Omental fat pad (tissue), 4 donors: ENCODE measurements at places on chromosomes 5 and 9.
A peak's percentile ranks its signal among the peaks of the same experiment; 100 is the strongest.

DNA sequence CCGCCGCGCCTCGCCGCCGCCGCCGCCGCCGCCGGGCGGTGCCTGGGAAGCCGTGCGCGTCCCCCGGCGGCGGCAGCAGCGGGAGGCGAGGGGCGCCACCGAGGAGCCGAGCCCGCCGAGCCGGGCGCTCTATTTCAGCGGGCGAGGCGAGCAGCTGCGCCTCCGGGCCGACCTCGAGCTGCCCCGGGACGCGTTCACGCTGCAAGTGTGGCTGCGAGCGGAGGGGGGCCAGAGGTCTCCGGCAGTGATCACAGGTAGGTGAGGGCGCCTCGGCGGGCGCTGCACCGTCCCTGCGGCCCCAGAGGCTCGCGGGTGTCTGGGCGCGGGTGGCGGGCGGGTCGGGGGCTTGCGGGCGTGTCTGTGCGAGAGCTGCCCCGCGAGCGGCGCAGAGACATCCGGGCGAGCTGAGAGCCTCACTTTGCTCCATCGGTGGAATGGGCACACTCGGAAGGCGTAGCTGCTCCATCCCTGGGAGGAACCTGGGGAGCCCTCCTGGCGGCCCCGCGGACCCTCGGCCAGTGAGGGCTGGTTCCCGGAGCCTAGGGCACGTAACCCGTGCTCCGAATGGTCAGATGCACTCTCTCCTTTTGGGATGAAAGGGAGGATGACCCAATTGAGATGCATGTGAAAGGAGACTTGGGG, 864 bp downstream of the PAPPA start:
- no peak for DNase-seq

GRCh38 chr5:84131372-84131771, 253.3 kb downstream of the EDIL3 start:
- no peak for DNase-seq

- DNase-seq = no peak
These were observed 65.5 kb upstream of the SPTLC1 start for GRCh38 chr9:92180669-92181181.

GRCh38 chr5:93330506-93330905, 250.5 kb downstream of the NR2F1-AS1 start:
- DNase-seq = no peak

GRCh38 chr9:128098297-128099230, 29.0 kb downstream of the PTGES2 start:
- DNase-seq = peak; percentile 90

GRCh38 chr5:964821-965220, 43.8 kb upstream of the NKD2 start:
- DNase-seq = no peak

DNA sequence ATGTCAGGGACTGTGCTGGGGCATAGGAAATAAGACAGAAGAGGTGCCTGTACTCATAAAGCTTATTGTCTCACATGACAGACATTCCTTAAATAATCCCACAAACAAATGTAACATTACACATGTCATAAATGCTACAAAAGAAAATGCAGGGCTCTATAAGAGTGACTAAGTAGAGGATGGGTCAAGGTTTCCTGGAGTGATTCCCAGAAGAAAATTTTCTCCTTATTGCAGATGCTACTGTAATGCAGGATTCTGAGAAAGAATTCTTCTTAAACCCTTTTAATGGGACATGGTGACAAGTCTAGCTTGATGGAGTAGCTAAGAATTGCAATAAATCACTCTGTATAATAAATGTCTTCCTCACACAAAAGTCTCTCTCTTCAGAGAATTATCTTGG, 55.7 kb downstream of the SH3TC2 start:
- DNase-seq = no peak

GRCh38 chr9:121279776-121280388, 11.9 kb downstream of the GSN start:
- DNase-seq = no peak

- DNase-seq = no peak
These were observed 13.1 kb upstream of the INSYN2B start for GRCh38 chr5:169993485-169993790.

DNA sequence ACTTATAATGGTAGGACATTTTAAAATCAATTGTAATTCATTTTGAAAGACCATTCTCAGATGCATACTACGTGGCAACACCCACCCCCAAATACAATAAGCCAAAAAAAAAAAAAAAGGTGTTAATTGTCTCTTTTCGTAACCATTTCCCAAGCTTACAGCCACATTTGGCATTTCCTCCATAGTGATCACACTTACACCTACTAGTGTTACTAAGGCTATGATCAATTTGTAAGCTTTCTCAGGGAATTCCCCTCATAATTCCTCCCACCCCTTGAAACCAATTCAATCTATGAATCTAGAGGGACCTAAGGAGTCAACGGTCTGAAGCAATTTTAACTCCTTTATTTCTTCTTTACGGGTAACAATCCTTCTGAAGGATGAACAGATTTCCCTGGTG, 40.1 kb downstream of the NR2F1 start:
- DNase-seq = no peak

DNA sequence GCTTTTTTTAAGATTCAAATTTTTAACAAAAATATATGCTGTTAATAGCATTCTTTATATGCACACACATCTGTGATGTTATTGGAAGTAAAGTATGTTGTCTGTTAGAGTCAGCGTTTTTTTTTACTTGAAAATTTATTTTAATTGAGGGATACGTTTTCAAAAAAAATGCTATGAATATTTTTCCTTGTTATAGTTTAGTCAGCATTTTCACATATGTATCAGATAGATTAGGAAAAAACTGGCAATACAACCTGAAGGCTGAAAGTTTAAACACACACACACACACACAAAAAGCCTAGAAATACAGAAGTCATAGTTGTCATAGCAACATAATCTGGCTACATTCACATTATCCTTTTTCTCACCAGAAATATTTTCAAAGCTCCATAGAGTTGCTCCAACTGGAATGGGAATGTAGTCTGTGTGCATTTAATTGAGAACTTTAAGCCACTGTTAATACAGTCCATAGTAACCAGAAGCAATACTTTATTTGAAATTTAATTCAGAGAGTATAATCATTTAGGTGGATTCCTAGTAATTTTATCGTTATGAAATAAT, 116.6 kb downstream of the CDH12 start:
- DNase-seq = no peak

DNA sequence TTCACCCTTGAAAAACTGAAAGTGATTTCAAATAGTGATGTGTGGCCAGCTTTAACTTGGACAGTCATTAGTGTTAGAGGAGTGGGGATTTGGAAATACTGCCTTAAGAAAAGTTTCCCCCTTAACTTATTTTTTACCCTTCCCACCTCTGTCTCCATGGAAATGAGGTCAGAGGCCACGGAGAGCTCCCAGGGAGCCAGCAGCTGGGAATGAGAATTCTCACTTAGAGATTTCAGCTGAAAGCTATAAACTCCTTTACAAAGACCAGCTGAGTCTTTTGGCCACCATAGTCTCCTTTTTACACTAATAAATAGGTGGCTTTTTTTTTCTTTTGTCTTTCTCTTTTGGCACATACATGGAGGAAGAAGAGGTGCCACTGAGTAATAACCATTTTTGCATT, 45.7 kb upstream of the PIK3R1 start:
- DNase-seq = no peak

DNA sequence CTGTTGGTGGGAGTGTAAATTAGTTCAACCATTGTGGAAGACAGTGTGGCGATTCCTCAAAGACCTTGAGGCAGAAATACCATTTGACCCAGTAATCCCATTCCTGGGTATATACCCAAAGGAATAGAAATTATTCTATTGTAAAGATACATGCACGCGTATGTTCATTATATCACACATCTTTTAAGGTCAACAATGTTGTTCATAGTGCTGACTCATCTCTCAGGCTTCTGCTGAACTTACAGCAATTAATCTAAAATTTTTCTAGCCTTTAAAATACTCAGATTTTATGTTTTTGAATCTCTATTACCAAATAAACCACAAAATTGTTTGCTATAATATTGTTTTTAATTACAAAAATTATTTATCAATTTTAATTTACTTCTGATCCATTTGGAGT, 38.8 kb upstream of the ZNF618 start:
- no peak for DNase-seq

DNA sequence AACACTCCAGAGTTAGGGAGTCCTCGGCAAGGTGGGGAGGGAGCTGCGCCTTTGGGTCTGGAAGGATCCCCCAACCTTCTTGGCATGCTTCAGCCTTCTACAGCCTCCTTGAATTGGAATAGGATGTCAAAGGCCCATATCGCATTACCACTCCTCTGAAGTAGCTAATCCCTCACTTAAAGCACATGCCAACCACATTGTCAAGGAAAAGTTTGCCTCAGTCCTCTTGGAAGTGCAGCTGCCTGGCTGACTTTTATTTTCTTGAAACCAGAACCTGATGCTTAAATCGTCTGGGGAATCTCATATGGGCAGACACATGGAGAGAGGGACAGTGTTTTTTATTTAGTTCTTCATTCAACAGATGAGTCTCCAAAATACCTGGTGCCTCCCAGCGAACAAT, 14.5 kb downstream of the CXCL14 start:
- no peak for DNase-seq

GRCh38 chr9:138042146-138042545, 164.6 kb downstream of the CACNA1B start:
- no peak for DNase-seq

DNA sequence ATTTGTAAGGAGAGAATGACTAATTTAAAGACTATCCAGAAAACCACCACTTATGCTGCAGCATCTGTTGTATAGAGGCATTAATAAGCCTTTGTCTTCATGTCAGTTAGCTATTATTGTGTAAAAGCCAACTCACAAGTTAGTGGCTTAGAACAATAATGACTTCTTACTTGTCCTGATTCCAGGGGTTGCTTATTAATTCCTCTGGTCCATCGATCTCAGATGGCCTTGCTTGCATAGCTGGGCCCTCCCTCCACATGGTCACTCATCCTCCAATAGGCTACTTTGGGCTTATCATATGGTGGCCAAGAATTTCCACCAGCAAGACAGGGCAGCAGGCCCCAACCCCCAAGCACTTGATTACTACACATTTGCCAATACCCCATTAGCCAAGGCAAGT, 44.5 kb upstream of the STK32A start:
- no peak for DNase-seq

DNA sequence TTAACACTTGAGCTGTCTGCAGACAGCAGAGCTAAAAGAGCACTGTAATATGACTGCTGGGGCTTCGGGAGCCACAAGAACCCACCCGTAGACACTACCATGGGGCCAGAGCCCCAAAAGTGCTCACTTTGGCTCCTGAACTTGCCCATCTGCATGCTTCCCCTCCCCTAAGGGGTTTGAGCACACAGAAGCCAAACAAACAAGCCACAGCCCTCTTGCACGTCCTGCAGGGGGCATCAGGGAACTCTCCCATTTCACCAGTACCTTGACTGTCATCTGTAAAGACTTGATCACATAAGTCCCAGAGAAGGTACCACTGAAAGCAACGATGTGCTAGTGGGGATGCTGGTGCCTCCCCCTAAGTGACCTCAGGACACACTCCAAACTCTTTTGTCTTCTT, 681.8 kb downstream of the SEMA5A start:
- DNase-seq = no peak

- DNase-seq = no peak
These were observed 629.8 kb upstream of the WWC1 start for GRCh38 chr5:167661605-167662004.

DNA sequence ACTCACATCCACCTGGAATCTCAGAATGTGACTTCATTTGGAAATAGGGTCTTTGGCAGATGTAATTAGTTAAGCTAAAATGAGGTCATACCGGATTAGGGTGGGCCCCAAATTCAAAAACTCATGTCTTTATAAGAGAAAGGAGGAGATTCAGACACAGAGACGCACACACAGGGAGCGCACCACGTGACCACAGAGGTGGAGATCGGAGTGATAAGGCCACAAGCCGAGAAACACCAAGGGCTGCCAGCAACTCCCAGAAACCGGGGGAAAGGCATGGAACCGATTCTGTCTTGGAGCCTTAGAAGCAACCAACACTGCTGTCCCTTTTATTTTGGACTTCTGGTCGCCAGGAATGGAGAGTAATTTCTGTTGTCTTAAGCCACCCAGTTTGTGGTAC, 31.8 kb upstream of the LMX1B start:
- no peak for DNase-seq

- peak; percentile 26 for DNase-seq
These were observed 647 bp downstream of the SMARCA2 start for GRCh38 chr9:2015581-2016407.

- DNase-seq = no peak
These were observed 95.4 kb downstream of the SLC44A1 start for GRCh38 chr9:105339849-105340248.

DNA sequence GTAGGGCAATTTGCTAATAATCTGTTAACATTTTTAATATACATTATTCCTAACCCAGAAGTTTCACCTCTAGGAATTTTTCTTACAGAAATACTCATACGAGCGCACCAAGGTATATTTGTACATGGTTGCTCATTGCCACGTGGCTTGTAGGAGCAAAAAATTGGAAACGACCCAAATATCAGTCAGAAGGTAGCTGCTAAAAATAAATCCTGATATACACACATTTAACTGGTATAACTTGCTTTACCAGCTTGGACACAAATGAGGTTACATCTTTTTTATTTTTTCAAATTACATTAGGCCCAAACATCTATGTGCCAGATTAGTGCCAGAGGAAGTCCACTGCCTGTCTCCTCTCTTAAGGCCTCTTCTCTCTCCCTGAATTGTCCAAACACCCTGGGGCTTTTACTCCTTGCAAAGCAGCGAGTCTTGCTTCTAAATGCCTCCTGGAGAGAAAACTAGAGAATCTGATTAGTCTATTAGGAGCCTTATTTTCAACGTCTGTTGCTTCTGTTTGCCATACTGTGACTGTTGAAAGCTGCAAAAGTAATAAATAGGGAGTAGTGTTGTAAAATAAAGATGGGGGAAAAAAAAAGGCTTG, 92.0 kb upstream of the SSBP2 start:
- DNase-seq = no peak

DNA sequence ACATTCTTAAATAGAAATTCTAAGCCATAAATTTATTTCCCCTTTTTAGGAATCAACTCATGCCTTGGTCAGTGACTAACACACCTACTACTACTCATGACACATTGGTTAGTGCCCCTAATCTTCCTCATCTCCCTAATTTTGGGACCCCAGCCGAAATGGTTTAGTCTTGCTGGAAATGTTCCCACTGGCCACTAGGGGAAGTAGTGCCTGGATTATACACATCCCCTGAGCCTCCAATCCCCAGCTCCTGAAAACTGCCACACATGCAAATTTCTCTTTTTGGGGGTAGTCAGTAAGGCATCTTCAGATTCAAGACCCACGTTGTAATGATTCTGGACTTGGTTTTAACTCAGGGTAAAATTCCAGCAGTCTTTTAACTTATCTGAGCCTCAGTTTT, 79.8 kb downstream of the HSD17B3 start:
- no peak for DNase-seq

DNA sequence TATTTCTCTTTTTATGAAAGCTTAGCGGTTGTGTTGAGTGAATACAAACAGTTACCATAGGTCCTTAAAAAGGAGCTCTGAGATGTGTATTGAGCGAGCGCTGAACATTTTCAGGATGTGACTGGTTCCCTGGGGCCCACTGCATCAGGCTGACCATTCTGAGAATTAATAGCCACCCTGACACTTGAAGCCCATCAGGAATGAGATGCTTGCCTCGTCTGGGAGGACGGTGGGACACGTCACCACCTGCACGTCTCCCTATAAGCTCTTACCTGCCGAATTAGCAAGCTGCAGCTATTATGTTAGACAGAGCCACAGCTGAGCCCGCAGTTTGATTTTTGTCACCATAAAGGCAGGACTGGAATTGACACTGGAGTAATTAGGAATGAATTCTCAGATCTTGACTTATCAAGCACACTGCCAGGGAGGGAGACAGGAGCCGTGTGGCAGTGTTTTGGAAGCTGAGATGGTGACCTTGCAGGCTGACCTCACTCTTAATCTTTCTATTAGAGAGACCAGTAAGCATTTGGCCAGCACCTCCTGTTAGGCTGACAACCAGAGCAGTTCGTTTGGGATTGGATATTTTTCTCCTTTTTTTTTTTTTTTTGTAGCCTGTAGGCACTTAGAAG, 373.1 kb upstream of the WWC1 start:
- DNase-seq = no peak
